ENCODE measurements at places on chromosomes 5 and 9.

DNA sequence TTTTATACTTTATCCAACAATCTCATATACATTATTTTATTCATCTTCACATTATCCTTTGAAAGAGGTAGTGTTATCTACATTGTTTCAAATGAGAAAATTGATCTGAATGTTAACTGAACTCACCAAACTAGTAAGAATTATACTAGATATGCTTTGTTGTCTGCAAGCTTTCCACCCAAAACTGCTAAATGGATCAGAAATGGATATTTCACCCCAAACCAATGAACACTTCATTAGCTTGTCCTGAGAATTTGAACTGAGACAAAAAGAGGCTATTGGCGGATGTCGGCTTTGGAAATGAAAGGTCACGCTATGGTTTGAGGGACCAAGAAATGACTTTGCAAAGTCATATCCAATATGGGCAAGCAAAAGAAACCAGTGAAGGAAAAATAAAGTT lies 201.9 kb upstream of the TRPM3 start:
- no peak for DNase-seq

- DNase-seq = no peak
These were observed 165.9 kb downstream of the PAPPA start for GRCh38 chr9:116319480-116319879.

DNA sequence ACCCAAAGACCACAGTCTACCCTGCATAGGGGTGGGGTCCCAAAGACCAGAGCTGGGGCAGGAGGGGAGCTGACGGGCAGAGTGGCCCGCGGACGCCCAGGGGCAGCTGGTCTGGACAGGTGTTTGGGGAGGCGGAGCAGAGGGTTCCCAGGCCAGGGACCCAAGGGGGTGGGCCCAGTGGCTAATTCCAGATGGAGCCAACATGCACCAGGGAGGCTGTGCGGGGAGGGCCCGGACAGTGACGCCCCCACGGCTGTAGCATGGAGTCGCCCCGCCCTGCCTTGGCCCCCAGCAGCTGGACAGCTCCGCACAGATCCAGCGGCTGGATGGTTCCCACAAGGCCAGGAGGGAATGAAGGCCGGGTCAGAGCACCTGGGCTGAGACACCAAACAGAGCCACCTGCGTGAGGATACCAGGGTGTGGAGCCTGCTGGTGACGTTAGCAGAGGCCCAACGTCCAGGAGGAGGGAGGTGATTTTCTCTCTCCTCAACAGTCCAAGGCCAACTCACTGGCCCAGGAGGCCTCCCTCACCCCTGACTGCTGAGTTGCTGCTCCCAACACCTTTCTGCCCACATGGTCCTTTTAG lies 55.3 kb upstream of the EGFL7 start:
- no peak for DNase-seq

DNA sequence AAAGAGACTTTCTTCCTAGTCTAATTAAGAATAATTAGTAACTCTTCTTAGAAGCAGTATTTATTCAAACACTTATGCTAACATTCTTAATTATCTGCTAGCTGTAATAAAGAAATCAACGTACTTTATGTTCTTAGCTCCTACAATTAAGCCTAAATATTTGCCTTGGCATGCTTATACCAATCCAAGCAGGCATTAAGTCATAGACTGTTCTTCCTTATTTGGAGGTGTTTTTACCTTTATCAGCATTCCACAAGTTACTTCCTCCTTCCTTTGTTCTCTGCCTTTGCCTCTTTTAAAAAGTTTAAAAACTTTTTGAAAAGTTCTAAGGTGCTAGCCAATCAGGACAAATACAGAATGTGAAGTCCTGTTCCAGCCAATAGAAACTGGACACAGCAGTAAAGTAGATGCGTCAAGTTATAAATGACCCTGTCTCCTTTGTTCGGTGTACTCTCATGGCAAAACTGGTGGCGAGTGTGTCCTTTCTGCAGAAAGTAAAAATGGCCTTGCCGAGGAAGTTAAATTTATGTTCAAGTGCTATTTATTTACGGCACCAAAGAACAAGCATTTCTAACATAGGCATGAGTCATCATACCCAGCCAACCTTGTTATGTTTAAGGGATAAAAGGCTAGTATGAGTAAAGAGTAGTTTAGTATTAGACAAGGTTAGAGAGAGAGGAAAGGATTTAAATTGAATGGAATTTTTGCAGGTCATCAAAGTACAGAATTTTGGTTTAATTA lies 58.6 kb downstream of the GPBP1 start:
- peak; percentile 13 for DNase-seq

GRCh38 chr5:59039296-59040023 lies 456.6 kb downstream of the RAB3C start:
- peak; percentile 89 for DNase-seq

DNA sequence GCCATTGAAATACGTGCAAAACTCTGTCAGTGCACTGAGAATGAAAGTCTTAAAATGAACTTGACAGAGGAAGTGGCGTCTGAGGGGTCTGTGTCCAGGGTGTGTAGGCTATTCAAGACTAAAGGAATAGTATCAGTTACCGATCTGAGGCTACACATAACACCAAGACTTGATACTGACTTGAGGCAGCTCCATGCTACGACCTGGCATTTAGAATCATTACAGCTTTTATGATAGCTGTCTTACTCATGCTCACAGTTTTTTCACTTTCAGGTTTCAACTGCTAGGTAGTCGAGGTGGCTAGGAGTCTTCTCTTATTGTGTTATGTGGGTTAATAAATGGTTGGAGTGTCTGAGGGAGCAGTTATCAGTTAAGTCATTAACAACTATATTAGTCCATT lies 92.8 kb upstream of the SLCO6A1 start:
- no peak for DNase-seq

DNA sequence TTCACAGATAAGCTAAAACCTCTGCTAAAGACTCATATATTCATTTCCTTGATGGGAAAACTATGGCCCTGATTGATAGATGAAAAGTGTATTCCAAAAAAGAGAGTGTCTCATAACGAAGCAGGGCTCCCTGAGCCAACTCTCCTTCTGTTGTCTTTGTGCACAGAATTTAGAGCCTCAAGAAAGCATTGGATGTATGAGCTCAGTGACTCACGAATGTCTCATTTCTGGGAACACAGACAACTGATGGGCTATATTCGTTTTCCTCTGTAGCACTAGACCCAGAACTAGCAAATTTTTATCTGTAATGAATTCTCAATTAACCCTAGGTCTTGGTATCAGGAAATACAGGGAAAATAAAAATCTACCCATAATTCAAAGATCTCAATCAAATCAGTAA lies 88.4 kb downstream of the LMNB1 start:
- DNase-seq = peak; percentile 33

- no peak for DNase-seq
These were observed 59.7 kb downstream of the ABCA1 start for GRCh38 chr9:104868303-104868686.

GRCh38 chr5:59704936-59705335 lies 188.6 kb downstream of the PDE4D start:
- no peak for DNase-seq

GRCh38 chr9:92639791-92640271 lies 30.1 kb downstream of the IPPK start:
- DNase-seq = no peak

- DNase-seq = peak; percentile 78
These were observed 112.5 kb downstream of the FAM174A start for GRCh38 chr5:100647461-100648230.

GRCh38 chr9:85302938-85303756 lies 438.6 kb downstream of the AGTPBP1 start:
- DNase-seq = no peak

GRCh38 chr5:171661143-171661542 lies 124.5 kb upstream of the SMIM23 start:
- no peak for DNase-seq

DNA sequence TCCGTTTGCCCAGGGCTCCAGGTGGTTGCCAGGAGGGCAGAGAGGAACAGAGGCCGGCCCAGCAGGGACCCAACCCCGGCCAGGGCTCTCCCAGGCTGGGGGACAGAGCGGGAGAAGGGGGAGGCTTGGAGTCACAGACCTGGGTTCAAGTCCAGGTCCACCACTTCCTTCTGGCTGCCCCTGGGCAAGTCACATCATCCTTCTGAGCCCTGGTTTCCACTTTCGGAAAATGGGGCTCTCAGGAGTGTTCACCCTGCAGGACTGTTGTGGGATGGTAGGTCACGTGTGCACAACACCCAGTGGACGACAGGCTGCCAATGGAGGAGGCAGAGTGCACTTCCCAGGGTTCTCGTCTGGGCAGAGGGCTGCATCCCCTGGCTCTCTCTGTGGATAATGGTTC lies 245.4 kb downstream of the PBX3 start:
- DNase-seq = no peak

GRCh38 chr5:74212336-74212735 lies 428.2 kb downstream of the ENC1 start:
- peak; percentile 42 for DNase-seq

- DNase-seq = peak; percentile 76
These were observed 176.1 kb downstream of the PCSK1 start for GRCh38 chr5:96256795-96257470.

GRCh38 chr5:83914199-83914598 lies 193.5 kb upstream of the HAPLN1 start:
- DNase-seq = no peak

GRCh38 chr5:156043351-156043750 lies 283.6 kb upstream of the SGCD start:
- DNase-seq = no peak

DNA sequence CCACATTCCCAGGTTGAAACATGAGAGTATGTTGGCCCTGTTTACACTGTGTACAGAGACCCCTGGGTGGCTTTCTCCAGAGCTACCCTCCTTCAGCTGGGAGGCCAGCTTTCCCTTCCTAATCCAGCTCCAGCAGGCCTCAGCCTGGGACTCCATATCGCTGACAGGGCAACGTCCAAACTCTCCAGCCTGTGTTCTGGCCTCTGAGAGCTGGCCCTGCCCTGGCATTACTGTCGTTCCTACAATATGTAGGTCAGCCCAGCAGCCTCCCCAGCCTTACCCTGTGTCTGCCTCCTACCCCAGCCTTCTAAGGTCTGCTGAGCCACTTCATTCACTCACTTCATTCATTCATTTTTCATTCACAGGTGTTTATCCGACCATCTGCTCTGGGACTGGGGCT lies 8.3 kb upstream of the EEIG1 start:
- DNase-seq = no peak

DNA sequence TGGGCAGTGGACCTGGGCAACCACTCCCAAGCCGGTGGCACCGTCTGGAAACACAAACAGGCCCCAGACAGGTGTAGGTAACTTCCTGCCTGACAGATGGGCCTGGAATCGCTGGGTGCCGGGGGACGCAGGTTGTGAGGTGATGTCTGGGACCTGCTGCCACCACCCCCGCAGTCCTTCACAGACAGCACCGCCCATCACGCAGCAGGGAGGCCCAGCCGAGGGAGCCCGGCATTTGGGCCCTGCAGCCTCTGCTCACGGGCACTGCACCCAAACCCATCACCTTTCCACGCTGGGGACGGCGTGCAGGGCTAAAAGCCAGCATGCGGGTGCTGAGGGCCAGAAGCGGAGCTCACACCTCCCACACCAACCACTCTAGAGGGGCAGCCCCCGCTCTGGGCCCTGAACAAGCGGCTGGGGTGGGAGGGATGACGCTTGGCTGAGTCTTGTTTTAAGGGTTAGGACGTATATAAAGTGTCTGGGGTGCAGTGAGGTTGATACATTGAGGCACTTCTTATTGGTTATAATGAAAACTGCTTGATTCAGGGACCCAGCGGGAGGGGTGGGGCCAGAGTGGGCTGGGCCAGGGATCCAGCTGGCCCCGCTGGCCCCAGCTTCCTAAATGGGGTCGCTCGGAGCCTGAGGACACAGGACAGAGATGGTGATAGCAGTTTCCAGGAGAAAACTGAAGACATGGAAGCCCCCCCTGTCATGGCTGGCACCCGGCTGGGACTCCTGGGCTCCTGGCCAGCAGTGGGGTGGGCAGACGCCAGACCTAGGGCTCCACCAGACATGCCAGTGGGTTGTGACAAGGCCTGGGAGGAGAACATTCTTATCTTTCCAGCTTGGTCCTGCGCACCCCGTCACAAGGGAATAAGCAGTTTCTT lies 11.3 kb downstream of the MYMK start:
- DNase-seq = no peak

GRCh38 chr5:65927503-65928321 lies 1.3 kb downstream of the ERBIN start:
- DNase-seq = peak; percentile 59

DNA sequence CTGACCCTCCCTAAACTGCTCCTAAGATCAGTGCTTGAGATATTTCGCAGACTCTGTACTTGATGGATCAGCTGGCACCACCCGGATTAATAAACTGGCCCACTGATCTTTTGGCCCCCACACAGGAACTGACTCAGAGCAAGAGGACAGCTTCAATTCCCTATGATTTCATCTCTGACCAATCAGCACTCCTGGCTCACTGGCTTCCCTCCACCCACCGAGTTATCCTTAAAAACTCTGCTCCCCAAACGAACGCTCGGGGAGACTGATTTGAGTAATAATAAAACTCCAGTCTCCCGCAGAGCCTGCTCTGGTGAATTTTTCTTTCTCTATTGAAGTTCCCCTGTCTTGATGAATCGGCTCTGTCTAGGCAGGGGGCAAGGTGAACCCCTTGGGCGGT lies 36.5 kb upstream of the CD180 start:
- DNase-seq = peak; percentile 50

DNA sequence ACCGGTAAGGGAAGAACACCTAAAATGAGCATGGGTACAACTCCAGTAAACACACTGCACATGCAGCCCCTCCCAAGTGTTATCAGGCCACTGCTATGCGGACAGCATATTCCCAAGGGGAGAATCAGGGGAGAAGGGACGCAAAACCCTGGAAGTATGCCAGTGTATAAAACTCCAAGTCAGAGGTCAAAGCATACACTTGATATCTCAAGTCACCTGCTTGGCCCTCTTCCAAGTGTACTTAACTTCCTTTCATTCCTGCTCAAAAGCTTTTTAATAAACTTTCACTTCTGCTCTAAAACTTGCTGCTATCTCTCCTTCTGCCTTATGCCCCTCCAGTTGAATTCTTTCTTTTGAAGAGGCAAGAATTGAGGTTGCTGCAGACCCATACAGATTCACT lies 408.1 kb downstream of the HTR1A start:
- DNase-seq = no peak

DNA sequence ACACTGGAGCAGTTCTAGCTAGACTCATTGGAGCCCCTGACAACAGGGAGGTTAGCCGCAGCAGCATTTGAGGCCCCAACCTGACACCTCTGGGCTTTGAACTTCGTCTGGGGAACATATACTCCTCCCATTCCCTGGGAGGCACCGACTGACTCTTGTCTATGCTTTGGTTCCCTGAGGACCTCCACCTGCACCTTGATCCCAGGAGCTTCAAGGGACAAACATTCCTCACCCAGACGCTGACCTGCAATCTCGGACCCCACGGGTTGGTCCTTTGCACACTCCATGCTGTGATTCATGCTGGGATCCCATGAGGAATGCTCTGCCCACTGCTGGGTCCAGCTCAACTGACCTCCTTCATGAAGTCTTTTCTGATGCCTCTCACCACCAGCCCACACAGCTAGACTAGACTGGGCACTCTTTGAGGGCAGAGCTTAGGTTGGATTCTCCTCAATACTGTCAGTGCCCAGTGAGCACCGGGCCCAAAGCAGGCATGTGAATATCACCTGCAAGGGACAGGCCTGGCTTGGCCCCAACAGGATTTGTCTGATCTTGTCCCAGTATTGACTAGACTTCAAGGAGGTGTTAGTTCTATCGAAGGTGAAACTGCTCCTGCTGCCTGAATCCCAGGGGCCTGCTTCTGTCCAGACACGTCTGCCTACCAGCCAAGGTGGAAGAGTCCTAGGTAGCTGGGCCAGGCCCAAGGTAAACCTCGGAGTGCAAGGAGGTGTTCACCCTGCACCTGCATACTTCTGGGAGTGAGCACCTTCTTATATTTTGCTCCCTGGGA lies 51.8 kb upstream of the ZBTB43 start:
- peak; percentile 82 for DNase-seq
